ENCODE measurements at places on chromosomes 12 and 14. TPM values are rescaled to one million over a fixed set of nuclear protein-coding genes. Genes with fewer than 3 reads are reported as not detected.

The GLT1D1 gene
- not detected for total RNA-seq

- DNase-seq, result no peak
Observed at GRCh38 chr12:28925719-28926376, 223.2 kb upstream of the FAR2 start.

The SLC7A8 gene
- 0.24 TPM for total RNA-seq

- DNase-seq, result no peak
Observed at GRCh38 chr12:100576331-100577036, 3.0 kb downstream of the GAS2L3 start.

DNA sequence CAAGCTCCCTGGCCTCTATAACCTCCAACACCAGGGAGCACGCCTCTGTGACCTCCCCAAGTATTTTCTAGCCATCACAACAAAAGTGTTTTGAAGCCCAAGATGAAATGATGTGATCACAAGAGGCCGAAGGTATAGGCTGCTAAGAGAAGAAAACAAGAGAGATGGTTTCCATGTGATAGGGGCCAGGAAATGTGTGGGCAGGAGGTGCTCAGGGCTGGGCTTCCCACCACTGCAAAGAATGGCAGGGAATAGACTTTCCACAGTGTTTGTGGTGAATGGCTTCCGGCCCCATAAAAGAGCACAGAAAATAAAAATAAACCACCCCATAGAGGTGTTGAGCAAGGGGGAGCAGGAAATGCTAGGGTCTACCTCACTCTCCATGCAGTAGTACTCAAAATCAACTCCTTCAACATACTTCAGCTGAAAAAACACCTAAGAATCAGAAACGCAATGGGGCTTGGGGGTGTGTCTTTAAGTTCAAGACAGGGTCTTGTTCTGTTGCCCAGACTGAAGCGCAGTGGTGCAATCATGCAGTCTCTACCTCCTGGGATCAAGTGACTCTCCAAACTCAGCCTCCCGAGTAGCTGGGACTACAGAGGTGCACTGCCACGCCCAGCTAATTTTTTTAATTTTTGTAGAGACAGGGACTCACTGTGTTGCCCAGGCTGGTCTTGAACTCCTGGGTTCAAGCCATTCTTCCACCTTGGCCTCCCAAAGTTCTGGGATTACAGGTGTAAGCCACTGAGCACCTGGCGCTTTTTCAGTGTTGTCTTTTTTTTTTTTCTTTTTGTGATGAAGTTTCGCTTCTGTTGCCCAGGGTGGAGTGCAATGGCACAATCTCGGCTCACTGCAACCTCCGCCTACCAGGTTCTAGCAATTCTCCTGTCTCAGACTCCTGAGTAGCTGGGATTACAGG lies 27.1 kb downstream of the DAD1 start:
- peak; percentile 88 for DNase-seq

The PLEKHD1 gene
- total RNA-seq, result 0.10 TPM

- DNase-seq, result peak; percentile 73
Observed at GRCh38 chr12:62438098-62438692, 28.4 kb upstream of the MON2 start.

DNA sequence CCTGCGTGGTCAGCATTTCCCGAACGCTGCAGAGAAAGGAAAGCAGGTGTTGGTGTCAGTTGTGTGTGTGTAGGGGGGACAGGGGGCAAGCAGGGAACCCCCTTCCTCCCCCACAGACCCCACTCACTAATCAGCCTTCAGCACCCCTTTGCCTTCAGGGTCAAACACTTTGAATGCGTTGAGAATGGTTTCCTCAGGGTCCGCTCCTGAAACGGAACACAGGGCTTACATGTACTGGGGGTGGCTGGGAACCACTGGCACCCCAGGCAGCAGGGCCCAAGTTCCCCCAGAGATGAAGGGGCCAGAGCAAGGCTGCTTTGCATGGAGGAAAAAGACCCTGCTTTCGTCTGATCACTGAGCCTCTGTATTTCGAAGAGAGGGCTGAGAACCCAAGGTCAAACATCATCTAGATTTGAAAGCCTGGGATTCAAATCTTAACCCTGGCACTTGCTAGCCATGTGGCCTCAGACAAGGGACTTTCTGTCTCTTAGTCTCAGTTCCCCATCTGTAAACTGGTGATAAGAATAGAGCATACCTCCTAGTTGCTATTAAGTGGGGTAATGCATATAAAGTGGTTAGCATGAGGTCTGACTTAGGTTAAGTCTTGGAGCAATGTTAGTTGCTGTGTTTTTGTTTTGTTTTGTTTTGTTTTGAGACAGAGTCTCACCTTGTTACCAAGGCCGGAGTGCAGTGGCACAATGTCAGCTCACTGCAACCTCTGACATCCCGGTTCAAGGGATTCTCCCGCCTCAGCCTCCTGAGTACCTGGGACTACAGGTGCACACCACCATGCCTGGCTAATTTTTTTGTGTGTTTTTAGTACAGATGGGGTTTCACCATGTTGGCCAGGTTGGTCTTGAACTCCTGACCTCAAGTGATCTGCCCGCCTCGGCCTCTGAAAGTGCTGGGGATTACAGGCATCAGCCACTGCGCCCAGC lies 7.0 kb downstream of the MYL2 start:
- no peak for DNase-seq

The PDE3A gene
- not detected for total RNA-seq

DNA sequence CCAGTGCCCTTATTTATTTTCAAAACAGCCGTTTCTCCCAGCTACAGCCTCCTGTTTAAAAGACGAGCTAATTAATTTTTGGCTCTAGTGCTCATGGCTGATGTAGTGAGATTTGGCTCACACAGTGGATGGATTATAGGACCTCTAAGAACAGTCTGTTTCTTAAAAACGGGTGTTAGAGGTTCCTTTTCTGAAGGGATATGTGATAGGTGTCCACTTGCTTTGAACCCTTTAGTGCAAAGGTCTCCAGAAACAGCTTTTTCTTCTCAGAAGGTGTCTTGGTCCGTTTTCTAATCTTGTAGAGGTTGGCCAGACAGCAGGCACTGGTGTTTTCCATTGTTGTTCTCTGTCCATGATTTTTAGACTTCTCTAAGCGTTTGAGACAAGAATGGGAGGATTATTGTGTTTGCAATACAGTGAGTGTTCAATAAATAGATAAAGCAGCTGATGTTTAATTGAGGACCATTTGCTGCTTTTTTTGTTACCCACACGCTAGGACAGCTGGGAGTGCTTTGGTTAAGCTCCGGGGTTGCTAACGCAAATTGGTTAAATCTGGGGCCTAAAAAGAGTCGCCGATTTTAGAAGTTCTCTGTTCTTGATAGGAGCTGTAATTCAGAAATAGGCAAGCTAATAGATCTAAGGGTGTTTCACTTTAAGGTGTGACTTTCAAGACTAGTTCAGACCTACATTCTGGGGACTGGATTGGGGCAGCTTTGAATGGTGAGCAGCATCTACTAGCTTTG lies 1.0 kb downstream of the BORCS5 start:
- DNase-seq, result peak; percentile 52

The C12orf50 gene
- total RNA-seq, result 0.11 TPM

DNA sequence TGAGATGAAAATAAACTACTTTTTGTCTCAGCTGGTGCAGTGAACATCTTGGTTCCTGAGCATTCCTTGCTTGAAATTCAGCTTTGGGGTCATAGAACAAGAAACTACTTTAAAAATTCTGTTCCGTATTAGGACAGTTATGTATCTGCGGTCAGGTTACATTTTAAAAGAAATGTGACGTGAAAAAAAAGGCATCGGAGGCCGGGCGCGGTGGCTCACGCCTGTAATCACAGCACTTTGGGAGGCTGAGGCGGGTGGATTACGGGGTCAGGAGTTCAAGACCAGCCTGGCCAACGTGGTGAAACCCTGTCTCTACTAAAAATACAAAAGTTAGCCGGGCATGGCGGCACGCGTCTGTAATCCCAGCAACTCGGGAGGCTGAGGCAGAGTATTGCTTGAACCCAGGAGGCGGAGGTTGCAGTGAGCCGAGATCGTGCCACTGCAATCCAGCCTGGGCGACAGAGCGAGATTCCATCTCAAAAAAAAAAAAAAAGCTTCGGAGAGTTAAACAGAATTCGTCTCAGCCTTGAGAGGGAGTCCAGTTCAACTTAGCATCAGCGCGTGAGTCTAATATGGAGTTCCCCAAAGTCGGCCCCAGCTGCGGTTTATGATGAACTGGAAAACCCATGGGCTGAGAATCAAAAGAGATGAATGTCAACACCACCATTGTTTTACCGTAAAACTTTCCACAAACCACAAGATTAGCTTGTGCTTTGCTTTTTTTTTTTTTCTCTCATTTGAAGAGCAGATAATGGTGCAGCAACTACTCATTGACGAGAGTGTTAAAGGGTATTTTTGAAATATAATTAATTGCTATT lies 2.1 kb upstream of the SLC2A13 start:
- no peak for DNase-seq

DNA sequence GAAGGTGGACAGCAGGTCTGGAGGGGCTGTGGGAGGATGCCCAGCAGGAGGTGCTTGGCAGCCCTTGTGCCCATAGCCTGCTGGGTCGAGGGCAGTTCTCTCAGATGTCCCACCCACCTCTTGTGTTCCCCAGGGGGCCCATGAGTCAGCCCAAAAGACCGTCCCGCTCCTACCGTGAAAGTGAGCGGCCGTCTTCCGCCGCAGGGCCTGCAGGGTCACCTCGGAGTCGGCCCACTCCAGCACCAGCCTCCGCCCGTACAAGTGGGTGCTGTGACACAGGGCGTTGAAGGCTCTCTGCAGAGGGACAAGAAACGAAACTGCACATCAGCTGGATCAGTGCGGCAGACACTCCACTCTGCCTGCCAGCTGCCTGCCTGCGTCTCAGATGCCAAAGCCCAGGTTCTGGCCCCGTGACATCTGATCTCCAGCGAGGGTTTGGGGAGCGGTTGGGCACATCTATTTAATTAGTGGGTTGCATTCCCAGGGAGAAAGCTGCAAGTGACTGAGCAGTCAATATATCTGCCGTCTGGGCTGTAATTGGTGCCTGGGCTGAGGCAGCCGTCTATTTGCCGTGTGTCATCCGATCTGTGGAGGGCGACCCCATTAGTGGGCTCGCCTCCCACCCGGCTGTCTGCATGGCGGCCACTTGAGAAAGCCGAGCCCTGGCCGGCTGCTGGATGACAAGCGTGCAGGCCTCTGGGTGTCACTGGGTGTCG lies 121.5 kb downstream of the RBM19 start:
- no peak for DNase-seq

DNA sequence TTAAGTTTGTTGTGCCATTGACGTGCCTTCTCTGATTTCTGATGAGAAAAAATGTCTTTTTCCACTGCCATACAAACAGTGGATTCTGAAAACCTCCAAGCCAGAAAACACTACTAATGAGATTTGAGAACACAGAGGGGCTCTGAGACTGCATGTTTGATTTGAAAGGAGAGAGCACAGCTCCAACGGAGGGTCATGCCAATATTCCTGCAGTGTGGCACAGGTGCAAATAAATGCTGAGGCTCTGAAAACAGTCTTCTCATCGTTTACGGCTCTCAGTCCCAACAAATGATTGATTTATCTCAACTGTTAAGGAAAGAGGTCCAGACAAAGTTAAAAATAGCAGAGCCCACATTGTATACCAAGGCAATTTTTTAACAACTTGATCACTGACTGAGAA lies 128.7 kb downstream of the KCNH5 start:
- DNase-seq, result no peak

DNA sequence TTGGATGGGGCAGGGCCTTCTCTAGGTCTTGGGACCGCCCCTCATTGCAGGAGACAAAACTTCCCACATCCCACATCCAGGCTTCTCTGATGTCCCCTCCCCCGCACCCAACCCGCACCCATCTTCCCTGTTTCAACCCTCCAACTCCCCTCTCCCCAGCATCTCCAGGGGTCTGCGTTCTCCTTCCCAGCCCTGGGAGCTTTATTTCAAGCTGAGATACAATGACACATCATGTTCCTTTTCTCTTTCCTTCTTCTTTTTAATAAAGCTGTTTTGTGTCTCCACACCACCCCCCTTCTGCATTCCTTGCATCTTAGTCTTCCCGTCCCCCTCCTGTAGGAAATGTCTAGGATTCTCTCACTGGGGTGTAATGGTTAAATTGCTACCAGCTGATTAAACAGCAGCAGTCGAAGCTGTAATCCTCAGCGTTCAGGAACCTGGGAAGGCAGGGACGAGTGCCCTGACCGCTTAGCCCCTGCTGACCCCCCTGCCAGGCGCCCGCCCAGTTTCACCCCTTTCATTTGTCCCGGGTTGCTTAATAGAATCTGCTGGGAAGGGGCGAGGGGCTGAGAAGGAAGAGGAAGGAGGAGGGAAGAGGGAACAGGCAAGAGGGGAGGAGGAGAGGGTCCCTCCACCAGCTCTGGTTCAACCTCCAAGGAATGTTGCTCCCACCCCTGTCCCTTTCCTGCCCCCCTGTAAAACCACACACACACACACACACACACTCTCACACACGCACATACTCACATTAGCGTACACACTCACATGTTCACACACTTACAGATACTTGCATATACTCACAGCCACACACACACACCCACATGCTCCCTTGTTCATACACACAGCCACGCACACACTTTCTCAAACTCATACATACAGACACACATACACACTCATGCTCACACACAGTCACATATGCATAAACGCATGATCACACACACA lies 104.5 kb upstream of the MED13L start:
- DNase-seq, result no peak

GRCh38 chr12:71865757-71866536 lies 26.4 kb downstream of the TBC1D15 start:
- DNase-seq, result no peak

GRCh38 chr12:41011939-41012338 lies 176.2 kb upstream of the PDZRN4 start:
- no peak for DNase-seq

DNA sequence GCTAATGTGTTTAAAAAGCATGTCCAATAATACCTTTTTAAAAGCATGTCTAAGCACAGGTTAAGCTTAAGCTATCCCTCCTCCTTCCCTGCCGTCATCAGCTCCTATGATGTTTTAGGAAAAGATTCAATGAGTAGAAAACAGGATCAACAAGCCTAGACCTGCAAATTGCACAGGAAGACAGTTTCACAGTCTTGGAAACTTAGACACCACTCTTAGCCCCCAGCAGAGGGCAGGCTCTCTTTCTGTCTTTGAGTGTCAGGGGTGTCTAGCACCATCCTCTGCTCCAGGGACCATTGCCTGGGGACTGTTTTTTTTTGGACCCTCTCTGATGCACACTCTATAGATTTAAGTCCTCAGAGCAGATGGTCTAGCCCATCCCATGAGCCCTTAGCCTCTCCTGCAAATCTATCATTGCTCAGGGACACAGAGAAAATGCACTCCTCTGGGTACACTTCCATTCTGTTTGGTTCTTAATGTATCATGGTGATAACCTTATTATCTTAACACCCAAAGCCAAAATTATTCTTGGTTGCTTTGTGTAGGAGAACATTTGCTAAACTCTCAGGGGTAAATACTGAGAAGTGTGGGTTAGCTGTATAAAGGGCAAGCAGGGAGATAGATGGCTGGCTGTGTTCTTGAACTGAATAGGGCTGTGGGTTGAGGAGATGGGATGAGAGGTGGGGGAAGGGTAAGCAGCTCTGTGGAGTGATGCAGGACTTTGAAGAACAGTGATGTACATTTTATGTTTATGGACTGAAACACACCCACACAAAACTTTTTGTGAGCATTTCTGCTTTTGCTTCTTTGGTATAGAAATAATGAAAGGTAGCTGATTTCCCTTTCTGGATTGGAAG lies 259.9 kb upstream of the DDHD1 start:
- DNase-seq, result no peak

The LGR5 gene
- not detected for total RNA-seq

Measured in activated CD8-positive, alpha-beta T cell treated with anti-CD3 and anti-CD28 coated beads, Interleukin-2, amount 10 ng/mL, durations not matched to agents 7 days and 5 days (primary cell).